Esophagus mucosa (tissue), 1 donor: ENCODE measurements at places on chromosomes 3 and 15. TPM values are rescaled to one million over a fixed set of nuclear protein-coding genes. Genes with fewer than 3 reads are reported as not detected.

The ACTRT3 gene
- total RNA-seq = 1.6 TPM

The CHRNA5 gene
- total RNA-seq = 4.3 TPM

The CKMT1B gene
- 50.7 TPM for total RNA-seq

The AAGAB gene
- total RNA-seq = 34.7 TPM

The C3orf49 gene
- total RNA-seq = not detected

The C2CD4B gene
- 0.24 TPM for total RNA-seq

The PLCH1 gene
- total RNA-seq = 0.40 TPM

The ZIC1 gene
- 0.36 TPM for total RNA-seq

The ADAMTS7 gene
- total RNA-seq = 0.48 TPM

The PLXND1 gene
- total RNA-seq = 15.8 TPM

The CCR2 gene
- total RNA-seq = 0.48 TPM
